Transverse colon (tissue), 4 donors: ENCODE measurements at places on chromosomes 2 and 18. TPM values are rescaled to one million over a fixed set of nuclear protein-coding genes. Genes with fewer than 3 reads are reported as not detected.

The CDH7 gene
- not detected for total RNA-seq

The ABCG5 gene
- not detected for total RNA-seq

The SKA1 gene
- 4.2 TPM for total RNA-seq

The FAM117B gene
- 11.1 TPM for total RNA-seq

The GPR39 gene
- total RNA-seq, result 85.3 TPM

The IGFBP5 gene
- total RNA-seq, result 167 TPM

The KCNK3 gene
- 1.00 TPM for total RNA-seq

DNA sequence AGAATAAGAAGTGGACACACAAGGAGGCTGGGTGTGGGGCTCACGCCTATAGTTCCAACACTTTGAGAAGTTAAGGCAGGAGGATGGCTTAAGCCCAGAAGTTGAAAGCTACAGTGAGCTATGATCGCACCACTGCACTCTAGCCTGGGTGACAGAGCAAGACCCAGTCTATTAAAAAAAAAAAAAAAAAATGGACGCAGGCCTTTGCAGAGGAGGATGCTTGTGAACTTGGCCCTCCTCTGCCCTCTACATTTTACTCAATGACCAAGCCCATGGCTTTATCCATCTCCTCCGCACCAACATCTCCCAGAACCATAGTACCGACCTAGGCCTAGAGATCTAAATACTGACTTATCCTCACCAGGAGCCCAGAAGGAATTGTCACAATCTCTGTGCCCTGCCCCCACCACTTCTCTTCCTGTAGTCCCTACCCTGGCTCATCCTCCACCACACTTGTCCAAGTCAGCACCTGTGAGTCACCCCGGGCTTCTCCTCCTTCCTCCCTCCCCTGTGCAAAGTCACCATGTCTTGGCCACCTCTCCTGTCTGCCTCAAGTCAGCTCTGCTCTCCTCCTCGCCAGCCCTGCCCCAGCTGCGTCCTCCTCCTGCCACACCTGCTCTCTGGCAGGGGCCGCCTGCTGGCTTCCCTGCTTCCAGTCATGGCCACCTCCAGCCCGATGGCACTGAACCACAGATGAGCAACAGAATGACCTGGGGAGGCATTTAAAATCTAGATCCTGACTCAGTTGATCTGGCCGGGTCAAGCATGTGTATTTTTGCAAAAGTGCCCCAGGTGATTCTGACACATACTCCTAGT is 35.8 kb upstream of the ASPRV1 start:
- H3K4me3 ChIP-seq, result no peak overlapping the region
- no peaks in the 10 kb centered on the region for H3K4me1 ChIP-seq
- H3K27me3 ChIP-seq, result no peaks in the 10 kb centered on the region
- no peaks in the 10 kb centered on the region for H3K36me3 ChIP-seq
- no peak overlapping the region for H3K27ac ChIP-seq

GRCh38 chr18:41320100-41320499 is 634.9 kb upstream of the PIK3C3 start:
- H3K4me1 ChIP-seq, result no peaks in the 10 kb centered on the region
- H3K36me3 ChIP-seq, result no peaks in the 10 kb centered on the region
- H3K4me3 ChIP-seq, result no peak overlapping the region
- no peaks in the 10 kb centered on the region for H3K27me3 ChIP-seq
- no peak for DNase-seq

DNA sequence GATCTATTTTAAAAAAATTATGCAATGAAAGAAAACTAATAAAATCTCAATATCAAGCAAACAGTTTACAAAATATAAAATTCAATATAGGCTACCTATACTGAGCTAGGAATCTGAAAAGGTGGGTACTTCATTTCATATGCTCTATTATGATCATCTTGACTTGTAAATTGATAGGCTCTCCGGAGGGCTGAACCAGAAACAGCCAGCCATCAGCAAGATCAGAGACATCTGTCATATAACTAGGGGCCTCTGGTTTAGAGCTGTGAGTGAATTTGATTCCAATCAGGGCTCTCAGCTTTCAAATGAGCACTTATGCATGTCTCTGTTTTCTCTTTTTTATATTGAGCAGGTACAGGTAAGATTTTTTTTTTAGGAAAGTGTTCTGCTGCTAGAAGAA is 114.2 kb downstream of the SPHKAP start:
- no peak for DNase-seq
- H3K27me3 ChIP-seq, result no peaks in the 10 kb centered on the region
- no peaks in the 10 kb centered on the region for H3K4me1 ChIP-seq

GRCh38 chr2:240023792-240024191 is 1.4 kb downstream of the NDUFA10 start:
- DNase-seq, result no peak
- H3K27me3 ChIP-seq, result no peaks in the 10 kb centered on the region
- no peak overlapping the region for H3K27ac ChIP-seq
- peak overlapping the region; percentile 91 for H3K4me3 ChIP-seq
- H3K36me3 ChIP-seq, result peaks cover 13% of the 10 kb centered on the region
- peaks cover 13% of the 10 kb centered on the region for H3K4me1 ChIP-seq

DNA sequence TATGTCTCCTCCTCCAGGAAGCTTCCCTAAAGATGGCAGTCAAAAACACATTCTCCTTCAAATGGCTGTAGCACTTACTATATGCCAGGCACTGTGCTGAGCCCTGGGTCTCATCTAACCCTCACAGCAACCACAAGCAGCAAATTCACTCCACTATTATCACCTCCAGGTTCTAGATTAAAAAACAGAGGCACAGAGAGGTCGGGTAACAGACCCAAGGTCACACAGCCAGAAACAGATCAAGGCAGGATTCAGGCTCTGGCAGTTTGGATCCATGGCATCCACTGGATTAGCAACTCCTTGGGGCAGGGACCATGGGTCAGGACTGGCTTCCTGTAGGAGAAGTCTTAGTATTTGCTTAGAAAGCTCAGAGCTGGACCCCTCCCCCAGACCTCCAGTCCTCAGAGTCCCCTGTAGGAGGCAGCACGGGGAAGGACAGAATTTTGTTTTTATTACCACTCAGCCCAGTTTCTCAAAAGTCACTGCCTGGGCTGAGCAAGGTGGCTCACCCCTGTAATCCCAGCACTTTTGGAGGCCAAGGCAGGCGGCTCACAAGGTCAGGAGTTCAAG is 34.4 kb downstream of the ZFP36L2 start:
- H3K4me1 ChIP-seq, result peaks cover 42% of the 10 kb centered on the region
- no peaks in the 10 kb centered on the region for H3K36me3 ChIP-seq
- peak overlapping the region; percentile 92 for H3K27ac ChIP-seq
- no peak overlapping the region for H3K4me3 ChIP-seq
- no peaks in the 10 kb centered on the region for H3K27me3 ChIP-seq
- no peak for DNase-seq

DNA sequence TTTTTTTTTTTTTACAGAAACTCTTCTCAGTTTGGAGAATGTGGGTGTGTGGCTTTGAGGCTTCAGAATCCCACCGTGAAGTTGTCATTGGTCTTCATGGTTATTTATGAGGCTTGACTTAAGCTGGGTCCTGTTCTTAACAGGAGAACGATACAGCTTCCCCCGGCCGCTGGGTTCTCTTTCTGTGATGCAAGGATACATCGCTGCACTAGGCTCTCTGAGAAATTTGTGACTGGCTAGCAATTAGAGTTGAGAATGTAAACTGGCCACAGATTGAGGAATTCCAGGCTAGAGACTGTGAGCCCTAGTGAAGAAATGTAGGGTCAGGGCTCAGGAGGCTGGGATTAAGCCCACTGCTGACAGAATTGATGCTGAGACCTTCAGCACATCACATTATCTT is 29.8 kb downstream of the MGAT5 start:
- no peak overlapping the region for H3K4me3 ChIP-seq
- no peak overlapping the region for H3K27ac ChIP-seq
- no peak for DNase-seq
- H3K27me3 ChIP-seq, result no peaks in the 10 kb centered on the region
- H3K4me1 ChIP-seq, result peaks cover 14% of the 10 kb centered on the region
- no peaks in the 10 kb centered on the region for H3K36me3 ChIP-seq

DNA sequence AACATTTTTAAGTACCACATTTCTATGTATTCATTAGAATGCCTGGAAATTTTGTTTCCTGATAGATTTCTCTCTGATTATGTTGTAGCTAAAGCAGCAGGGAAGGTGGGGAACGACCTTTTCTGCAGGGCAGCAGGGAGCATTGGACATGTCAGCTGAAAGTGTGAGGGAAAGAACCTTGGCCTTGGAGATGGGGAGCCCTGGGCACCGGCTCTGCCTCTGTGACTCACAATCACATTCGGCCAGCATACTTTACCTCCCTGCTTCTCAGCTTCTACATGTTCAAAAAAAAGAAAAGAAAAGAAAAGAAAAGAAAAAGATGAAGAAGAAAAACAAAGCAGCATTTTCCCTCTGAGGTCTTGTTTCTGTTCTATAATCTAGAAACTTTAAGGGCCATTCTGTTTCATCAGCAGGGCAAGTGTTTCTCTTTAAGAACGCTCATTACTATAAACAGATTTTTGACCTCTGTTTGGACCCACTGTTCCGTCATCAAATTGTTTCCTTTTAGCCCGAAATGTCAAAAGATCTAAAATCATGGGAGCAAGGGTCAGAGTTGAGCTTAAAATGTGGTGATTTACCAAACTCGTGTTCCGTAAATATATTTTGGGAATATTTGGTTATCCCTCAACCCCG is 27.9 kb downstream of the SETBP1 start:
- no peaks in the 10 kb centered on the region for H3K36me3 ChIP-seq
- H3K4me1 ChIP-seq, result peaks cover 16% of the 10 kb centered on the region
- no peak for DNase-seq
- H3K4me3 ChIP-seq, result no peak overlapping the region

GRCh38 chr2:173217116-173217840 is 137.4 kb upstream of the CDCA7 start:
- no peaks in the 10 kb centered on the region for H3K36me3 ChIP-seq
- peak overlapping the region; percentile 28 for H3K27ac ChIP-seq
- no peak overlapping the region for H3K4me3 ChIP-seq
- H3K4me1 ChIP-seq, result peaks cover 9% of the 10 kb centered on the region
- no peak for DNase-seq

- no peaks in the 10 kb centered on the region for H3K36me3 ChIP-seq
- no peak for DNase-seq
- no peak overlapping the region for H3K4me3 ChIP-seq
- no peak overlapping the region for H3K27ac ChIP-seq
These were observed 871.9 kb downstream of the TSN start for GRCh38 chr2:122627388-122627787.

GRCh38 chr2:233953087-233953801 is 36.1 kb downstream of the TRPM8 start:
- no peaks in the 10 kb centered on the region for H3K4me1 ChIP-seq
- no peak overlapping the region for H3K27ac ChIP-seq
- H3K36me3 ChIP-seq, result no peaks in the 10 kb centered on the region

- no peak overlapping the region for H3K4me3 ChIP-seq
- no peaks in the 10 kb centered on the region for H3K36me3 ChIP-seq
- no peak for DNase-seq
- peaks cover 65% of the 10 kb centered on the region for H3K4me1 ChIP-seq
These were observed 2.9 kb downstream of the CYP26B1 start for GRCh38 chr2:72144632-72145288.

DNA sequence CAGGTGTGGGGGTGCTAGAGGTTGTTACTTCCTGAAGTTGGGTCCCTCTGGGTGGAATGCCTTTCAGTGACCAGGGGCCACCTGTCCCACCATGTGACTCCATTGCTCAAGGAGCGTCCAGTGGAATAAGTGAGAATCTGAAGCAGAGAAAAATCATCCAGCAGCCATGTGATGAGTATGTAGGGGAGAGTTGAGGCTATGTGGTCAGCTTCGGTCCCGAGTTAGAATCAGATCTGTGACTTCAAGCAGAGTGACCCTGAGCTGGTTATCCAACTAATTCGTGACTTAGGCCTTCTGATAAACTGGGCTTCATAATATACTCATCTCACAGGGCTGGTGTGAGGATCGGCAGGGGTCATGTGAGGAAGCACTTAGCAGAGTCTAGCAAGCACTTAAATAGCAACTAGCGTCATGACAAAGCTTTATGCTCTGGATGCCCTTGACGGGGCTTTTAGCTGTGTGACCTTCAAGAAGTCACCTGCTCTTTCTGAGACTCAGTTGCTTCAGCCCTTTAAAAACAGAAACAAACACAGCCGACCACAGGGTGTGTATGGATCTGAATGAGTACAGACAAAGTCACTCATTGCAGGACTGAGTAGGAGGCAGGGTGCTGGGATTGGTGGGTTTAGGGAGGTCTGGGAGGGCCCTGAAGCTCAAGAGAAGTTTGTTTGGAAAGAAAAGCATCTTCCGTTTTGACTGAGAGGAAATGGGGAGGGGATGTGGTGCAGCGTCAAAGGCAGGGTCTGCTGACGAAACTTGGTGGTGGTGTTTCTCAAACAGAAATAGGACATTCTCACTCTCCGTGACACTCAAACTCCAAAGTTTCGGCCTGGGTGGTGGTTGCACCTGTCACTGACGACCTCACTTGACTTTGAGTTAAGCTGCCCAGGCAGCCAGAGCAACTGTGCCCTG is 264.0 kb upstream of the CXCR4 start:
- no peak overlapping the region for H3K4me3 ChIP-seq
- H3K4me1 ChIP-seq, result no peaks in the 10 kb centered on the region
- H3K36me3 ChIP-seq, result no peaks in the 10 kb centered on the region
- peak; percentile 71 for DNase-seq
- no peak overlapping the region for H3K27ac ChIP-seq

DNA sequence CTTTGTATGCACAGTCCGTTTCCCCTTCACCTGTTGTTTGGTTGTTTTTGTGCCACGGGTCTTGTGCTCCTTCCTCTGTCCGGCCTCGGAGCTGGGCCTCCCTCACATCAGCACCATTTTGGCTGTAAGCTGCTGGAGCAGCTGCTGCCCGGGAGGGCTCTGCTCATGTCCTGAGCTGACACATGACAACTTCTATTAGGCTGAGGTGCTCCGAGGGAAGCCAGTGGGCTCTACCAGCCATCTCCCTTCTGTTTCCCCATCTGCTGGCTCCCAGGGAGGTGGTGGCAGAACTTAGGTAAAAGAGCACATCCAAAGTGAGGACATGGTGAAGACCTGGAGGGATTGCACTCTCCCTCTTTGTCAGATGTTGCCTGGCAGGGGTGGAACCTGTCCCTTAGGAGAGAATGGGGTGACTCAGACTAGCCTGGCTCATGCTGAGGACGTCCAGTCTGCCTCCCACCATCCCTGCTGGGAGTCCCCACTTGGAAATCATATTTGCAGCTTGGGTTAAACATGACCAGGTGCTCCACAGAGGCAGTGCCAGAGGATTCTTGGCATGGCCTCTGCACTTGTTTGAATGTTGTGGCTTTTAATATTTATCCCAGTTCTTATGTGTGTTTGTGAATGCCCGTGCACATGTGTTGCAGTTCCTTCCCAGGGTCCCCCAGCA is 49.8 kb upstream of the TNP1 start:
- DNase-seq, result no peak
- H3K27ac ChIP-seq, result no peak overlapping the region

- no peak overlapping the region for H3K4me3 ChIP-seq
- DNase-seq, result no peak
- no peaks in the 10 kb centered on the region for H3K27me3 ChIP-seq
- no peaks in the 10 kb centered on the region for H3K36me3 ChIP-seq
- H3K27ac ChIP-seq, result peak overlapping the region; percentile 56
- no peaks in the 10 kb centered on the region for H3K4me1 ChIP-seq
These were observed 36.5 kb upstream of the ST3GAL5 start for GRCh38 chr2:85925216-85925671.

GRCh38 chr2:223854741-223855140 is 17.4 kb upstream of the AP1S3 start:
- no peaks in the 10 kb centered on the region for H3K27me3 ChIP-seq
- no peak for DNase-seq
- H3K36me3 ChIP-seq, result no peaks in the 10 kb centered on the region
- H3K27ac ChIP-seq, result no peak overlapping the region
- H3K4me3 ChIP-seq, result no peak overlapping the region
- no peaks in the 10 kb centered on the region for H3K4me1 ChIP-seq
